ENCODE measurements at places on chromosomes 4 and X. TPM values are rescaled to one million over a fixed set of nuclear protein-coding genes. Genes with fewer than 3 reads are reported as not detected.

Gene USP17L15
- total RNA-seq = not detected

Gene TAF7L
- 0.08 TPM for total RNA-seq

Gene SERTM2
- total RNA-seq = not detected

Gene ANXA10
- 2.3 TPM for total RNA-seq

Gene NELFA
- 25.3 TPM for total RNA-seq

Gene XG
- 0.08 TPM for total RNA-seq

Gene TEX11
- not detected for total RNA-seq

Gene FOXP3
- total RNA-seq = 0.07 TPM

Gene RAB40AL
- total RNA-seq = 0.11 TPM

Gene DSPP
- not detected for total RNA-seq

Gene DCAF8L2
- not detected for total RNA-seq

Gene ZNF630
- total RNA-seq = 0.16 TPM

Gene LRCH2
- total RNA-seq = not detected

Gene TENT5D
- total RNA-seq = not detected

Gene NDST4
- not detected for total RNA-seq

Gene FHIP1A
- total RNA-seq = 0.09 TPM

Gene CT47B1
- not detected for total RNA-seq

Gene EGF
- total RNA-seq = 0.41 TPM

Gene ZNF185
- 7.1 TPM for total RNA-seq

Gene HERC5
- total RNA-seq = 4.0 TPM

Gene BEX1
- total RNA-seq = not detected

Gene NR0B1
- 22.4 TPM for total RNA-seq

All from A549 treated with AZD2906 at 1 μM for 4 hours (cell line).